ENCODE measurements at places on chromosomes 16 and 17. TPM values are rescaled to one million over a fixed set of nuclear protein-coding genes. Genes with fewer than 3 reads are reported as not detected.

GRCh38 chr16:30660424-30661261 lies 2.4 kb downstream of the FBRS start:
- DNase-seq = no peak

GRCh38 chr17:8629371-8630226 lies 926 bp downstream of the MYH10 start:
- DNase-seq = peak; percentile 28

The EPX gene
- total RNA-seq = 0.09 TPM

DNA sequence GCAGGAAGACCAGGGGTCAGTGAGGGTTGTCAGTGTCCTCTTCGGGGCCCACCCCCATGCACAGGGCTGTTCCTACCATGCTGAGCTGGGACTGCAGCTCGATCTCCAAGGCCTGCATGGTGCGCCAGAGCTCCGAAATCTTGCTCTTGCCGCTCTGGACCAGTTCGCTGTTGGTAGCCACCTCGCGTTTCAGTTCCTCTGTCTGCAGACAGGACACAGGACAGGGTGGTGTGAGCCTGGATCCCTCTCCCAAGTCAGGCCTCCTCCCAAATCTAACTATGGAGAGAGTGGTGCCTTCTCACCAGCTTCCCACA lies 90.9 kb downstream of the GOSR1 start:
- DNase-seq = no peak

The TGFB1I1 gene
- total RNA-seq = 4.4 TPM

DNA sequence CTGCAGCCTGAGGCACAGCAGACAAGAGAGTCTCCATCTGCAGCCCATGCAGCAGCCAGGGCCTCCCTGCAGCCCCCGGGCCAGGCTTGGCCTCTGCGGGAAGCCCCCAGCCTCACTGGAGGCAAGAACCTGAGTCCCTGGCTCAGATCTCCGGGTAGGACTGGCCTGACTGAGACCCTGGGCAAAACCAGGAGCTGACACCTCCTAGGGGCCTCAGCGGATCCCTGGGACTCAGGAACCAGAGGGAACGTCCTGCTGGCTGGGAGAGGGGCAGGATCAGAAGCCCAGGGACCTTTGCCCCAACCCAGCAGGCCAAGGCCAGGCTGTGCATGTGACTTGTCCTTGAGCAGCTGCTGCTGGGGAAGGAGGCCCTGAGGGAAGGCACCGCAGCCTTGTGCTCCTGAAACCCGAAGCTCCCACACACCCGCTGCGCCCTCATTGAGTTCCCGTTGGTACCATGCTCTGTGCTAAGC lies 1.7 kb upstream of the PRSS21 start:
- no peak for DNase-seq

GRCh38 chr16:57630931-57631845 lies 2.8 kb downstream of the ADGRG1 start:
- DNase-seq = no peak

GRCh38 chr17:53101706-53102105 lies 721.0 kb upstream of the KIF2B start:
- no peak for DNase-seq

The KRT27 gene
- total RNA-seq = 0.18 TPM

The CRISPLD2 gene
- 4.8 TPM for total RNA-seq

DNA sequence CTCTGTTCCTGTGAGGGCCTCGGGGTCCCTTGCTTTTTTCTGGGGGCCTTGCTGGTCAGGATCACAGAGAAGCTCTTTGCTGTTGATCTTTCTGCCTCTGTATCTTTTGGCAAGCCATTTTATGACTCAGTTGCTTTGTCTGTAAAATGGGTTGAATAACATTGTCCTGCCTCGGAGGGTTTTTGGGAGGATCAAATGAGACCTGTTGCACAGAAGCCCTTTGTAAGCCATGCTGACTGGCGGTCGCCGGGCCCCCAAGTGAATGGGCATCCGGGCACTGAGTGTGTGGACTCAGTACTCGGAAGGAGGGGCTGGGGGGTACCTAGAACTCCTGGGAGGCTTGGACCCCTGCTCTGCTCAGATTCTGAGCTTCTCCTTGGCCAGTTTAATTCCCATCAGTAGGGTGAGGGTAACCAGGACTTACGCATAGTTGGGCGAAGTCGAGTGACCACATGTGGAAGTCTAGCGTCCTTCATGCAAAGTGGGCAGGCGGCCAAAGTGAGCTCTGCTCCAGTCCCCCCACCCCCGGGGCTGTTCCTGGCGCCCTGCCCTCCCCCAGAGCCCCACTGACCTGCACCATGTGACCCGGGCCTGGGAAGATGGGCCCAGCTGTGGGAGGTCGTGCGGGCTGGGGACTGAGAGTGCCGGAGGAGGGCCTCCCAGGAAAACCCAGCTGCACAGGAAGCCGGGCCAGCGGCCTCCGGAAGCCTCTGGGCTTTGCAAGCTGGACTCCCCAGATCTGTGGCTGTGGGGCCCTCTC lies 284.0 kb downstream of the SEC14L1 start:
- DNase-seq = no peak

The PRDM7 gene
- total RNA-seq = not detected

The PPM1D gene
- 19.3 TPM for total RNA-seq

DNA sequence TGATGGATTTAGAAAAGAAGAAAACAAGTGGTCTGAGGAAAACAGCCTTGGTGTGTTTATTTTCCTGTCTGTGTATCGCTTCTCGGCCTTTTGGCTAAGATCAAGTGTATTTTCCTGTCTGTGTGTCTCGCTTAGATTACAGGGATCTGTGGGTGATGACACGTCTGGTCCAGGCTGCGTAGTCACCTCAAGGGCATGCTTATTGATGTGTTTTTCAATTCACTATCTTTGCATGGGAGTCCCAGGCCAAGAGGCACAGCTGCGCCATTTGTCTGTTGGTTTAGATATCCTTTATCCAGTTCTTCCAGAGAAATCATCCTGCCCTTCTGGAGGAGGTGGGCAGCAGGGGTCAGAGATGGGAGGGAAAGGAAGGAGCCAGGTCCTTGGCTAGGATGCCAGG lies 47.1 kb upstream of the STH start:
- DNase-seq = no peak

DNA sequence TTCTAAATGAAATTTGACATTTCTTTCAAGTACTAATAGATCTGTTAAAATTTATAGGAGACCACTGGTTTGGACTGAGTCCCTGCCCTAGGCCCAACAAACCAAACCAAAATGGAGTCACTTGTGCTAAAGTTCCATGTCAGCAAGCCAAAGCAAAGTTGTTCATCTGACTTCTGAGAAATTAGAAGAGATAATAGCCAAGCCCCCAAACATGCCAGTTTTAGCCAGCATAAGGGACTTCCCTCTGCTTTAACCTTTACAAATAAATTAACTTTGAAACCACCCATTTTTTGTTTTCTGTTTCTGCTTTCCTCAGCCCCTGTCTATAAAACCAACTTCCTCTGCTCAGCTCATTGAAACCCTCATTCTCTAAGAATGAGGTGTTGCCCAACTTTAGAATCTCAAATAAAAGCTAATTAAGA lies 18.9 kb downstream of the CDR2 start:
- DNase-seq = no peak

The GJD3 gene
- total RNA-seq = 0.45 TPM

GRCh38 chr17:21679256-21680146 lies 12.8 kb upstream of the KCNJ18 start:
- no peak for DNase-seq

The PRSS22 gene
- not detected for total RNA-seq

DNA sequence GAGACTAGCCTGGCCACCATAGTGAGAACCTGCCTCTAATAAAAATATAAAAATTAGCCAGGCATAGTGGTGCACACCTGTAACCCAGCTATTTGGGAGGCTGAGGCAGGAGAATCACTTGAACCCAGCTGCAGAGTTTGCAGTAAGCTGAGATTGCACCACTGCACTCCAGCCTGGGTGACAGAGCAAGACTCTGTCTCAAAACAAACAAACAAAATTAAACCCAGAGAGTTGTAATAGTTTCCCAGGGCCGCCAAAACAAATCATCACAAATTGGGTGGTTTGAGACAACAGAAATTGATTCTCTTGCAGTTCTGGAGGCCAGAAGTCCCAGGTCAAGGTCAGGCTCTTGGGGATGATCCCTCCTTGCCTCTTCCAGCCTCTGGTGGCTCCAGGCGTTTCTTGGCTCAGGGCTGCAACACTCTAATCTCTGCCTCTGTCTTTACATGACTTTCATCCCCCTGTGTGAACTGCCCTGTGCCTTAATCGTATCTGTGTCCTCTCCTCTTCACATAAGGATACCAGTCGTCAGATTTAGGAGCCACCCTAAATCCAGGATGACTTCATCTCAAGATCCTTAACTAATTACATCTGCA lies 100.3 kb upstream of the NOL11 start:
- DNase-seq = no peak

The IGF2BP1 gene
- total RNA-seq = 8.5 TPM

The SEPTIN12 gene
- total RNA-seq = not detected

GRCh38 chr16:10923146-10923649 lies 19.1 kb downstream of the DEXI start:
- DNase-seq = no peak

- no peak for DNase-seq
Observed at GRCh38 chr17:29344201-29344856, 45.8 kb upstream of the TAOK1 start.

GRCh38 chr17:67401598-67402504 lies 24.8 kb downstream of the PITPNC1 start:
- no peak for DNase-seq

DNA sequence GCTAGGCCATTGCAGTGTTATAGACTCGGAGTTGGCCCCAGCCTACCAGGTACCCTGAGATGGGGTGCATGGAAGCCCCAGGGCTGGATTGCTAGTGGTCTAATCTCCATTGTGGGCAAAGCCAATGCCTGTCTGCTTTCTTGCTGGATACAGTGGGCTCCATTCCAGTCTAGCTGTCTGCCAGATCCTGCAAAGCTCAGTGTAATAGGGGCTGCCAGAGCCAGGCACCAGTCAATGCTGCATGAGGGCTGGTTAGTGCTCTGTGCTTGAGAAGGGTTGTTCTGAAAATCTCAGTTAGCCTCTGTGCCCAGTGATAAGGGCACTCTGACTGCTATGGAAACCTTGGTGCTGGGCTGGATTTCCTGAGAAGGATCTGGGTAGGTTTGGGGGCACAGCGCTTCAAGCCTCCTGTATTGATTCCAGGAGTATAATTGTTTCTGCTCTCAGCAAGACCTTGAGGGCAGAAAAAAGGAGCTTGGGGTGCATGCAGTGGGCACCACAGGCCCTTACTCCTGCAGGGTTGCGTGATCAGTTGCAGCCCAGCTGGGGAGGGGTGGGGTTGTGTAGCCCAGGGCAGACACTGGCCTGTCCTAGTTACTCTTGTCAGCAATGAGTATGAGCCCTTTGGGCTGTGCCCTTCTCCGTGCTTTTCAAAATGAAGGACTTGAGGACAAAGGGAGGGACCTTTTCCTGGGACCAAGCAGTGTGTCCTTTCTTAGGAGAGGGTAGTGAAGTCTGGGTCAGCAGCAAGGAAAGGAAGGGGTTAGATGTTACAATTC lies 19.0 kb downstream of the SMPD3 start:
- no peak for DNase-seq

DNA sequence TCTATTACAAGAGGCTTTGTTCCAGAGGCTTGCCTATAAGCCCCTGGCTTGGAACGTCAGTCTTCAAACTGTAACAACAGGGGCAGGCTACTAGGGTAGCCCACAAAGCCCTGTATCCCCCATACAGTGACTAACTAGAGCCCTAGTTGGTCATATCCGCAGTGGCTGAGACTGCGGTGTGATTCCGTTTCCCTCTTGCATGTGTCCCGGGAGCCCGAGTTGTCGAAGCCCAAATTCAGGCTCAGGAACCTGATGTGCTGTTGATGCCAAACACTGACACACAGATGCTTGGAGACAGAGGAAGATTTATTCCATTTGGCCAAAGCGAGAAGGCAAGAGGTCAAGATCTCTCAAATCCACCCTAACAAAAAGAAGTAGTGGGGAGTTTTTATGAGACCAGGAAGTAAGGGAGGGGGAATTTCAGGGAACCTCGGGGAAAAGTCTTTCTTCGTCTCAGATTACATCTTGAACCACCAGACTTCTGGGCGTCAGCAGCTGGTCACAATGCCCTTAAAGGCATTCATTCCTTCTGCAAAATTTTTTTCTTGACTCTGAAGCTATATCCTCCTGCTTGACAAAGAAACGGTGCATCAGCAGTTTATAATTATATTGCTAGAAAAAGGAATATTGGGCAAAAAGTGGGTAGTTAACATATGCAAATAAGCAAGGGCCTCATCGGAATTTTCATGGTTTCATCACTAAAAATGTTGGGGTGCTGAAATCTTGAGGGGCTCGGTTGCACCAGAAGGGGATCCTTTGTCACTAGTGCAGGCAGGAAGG lies 879 bp downstream of the SLFN5 start:
- peak; percentile 5 for DNase-seq

- no peak for DNase-seq
Observed at GRCh38 chr17:42760652-42761581, at the start of gene RAMP2. RAMP2 (plus strand) TSS chr17:42761227; CDS start chr17:42761262, 35 bp downstream.

DNA sequence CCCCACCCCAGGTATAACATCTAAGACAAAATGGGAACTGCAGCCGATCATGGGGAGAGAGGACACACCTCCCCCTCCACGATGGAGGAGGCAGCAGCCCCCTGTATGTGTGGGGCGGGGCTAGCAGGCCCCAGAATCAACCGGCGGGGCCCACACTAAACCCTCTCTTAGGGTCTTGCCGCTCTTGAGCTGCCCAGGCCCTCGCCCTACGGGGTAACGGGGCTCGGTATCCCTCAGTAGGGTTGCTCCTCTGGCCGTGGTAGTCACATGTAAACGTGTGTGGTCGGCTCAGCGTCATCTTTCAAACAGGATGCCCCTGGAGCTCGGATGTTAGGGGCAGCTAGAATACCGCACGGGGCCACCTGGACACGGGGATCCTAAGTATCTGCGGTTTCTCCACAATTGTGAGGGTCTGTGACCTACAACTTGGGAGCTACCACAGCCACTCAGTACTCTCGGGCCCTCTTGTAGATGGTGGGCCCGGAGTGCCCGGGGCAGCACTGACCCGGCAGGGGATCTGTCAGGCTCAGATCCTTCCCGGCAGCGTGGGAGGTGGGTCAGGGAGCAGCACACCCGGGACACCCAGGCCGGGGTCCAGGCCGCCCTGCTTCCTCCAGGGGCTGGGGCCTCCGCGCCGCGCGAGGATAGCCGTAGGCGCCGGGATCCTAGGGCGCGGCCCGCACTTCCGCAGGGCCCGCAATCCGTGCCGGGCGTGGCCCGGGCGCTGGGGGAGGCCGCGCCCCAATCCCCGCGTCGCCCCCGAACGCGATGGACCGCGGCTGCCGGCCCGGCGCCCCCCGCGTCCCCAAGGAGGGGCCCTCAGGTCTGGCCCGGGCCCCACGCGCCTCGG lies 781 bp downstream of the ARHGDIA start:
- no peak for DNase-seq

DNA sequence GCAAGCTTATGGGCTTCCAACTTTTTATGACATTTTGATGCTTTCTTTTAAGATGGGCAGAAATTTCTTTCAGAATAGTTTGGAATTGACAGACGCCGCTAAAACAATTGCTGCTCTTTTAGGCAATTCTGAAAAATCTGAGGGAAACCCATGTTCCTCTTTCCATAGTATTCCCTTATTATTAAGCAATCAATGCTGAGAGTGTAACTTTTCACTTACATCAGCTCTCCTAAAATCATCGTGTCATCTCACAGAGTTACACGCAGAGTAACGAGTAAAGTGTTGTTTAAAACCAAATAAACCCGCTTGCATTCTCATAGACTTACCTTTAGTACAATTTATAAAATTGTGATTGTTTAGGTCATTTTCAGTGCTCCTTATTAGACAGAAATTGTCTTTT lies 150.6 kb downstream of the MAF start:
- no peak for DNase-seq

Data from cerebellum (tissue), 4 donors.